ENCODE measurements at places on chromosomes 13 and 19.

- peak; percentile 37 for DNase-seq
Observed at GRCh38 chr19:51097166-51097738, 11.0 kb downstream of the CTU1 start.

DNA sequence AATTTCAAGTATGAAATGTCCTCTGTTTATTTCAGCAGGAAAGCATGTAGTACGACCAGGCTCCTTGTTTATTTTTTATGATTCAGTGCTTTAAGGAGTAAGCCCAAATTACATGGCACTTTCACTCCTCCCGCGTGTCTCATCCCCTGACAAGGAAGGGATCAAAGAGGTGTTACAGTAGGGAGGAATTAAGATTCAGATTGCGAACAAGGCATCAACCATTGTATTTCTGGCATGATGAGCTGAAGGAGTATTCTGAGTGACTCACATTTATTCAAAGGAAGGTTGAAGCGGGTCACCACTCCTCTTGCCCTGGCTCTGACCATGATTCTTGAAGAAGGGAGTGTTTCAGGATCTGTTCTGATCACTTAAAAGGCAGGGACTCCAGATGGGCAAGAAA, 46.1 kb upstream of the CNMD start:
- no peak for DNase-seq

DNA sequence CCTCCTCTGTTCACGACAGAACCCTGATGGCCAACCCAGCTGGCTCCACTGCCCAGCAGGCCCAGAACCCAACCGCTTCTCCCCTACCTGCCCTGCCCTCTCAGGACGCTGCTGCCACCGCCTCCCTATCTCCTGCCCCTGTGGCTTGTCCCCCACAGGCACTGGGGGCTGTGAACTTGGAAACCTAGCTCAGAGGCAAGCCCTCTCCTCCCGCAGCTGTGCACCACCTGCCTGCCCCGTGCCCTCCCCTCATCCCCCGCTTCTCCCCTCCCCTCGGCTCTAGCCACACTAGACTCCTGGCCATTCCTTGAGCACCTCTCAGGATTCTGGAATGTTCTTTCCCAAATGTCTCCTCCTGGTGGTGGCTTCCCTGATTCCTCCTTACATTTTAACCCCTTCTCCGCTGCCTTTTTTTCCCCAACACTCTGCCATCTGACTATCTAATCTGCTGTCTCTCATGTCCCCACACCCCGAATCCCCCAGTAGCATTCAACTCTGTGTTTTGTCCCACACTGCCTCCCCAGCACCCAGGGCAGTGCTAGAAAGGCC, 6.7 kb downstream of the NANOS3 start:
- DNase-seq = no peak

DNA sequence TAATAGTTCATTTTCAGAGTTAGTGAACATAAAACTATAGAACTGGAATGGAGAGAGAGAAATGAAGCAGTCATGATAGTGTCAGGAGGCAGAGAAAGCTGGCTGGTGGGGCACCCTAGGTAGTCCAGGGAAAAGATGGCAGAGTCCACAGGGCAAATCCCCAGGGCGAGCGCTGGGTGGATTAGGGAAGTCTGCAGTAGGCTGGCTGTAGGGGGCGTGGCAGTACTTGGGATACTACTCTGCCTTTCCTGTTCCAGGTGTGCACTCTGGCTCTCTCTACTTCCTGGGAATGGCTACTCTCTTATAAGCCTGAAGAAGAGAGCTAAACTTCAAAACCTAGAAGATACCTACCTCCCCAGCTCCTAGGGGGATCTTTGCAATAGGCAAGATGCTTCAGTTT, 232.9 kb upstream of the SLC10A2 start:
- DNase-seq = no peak

DNA sequence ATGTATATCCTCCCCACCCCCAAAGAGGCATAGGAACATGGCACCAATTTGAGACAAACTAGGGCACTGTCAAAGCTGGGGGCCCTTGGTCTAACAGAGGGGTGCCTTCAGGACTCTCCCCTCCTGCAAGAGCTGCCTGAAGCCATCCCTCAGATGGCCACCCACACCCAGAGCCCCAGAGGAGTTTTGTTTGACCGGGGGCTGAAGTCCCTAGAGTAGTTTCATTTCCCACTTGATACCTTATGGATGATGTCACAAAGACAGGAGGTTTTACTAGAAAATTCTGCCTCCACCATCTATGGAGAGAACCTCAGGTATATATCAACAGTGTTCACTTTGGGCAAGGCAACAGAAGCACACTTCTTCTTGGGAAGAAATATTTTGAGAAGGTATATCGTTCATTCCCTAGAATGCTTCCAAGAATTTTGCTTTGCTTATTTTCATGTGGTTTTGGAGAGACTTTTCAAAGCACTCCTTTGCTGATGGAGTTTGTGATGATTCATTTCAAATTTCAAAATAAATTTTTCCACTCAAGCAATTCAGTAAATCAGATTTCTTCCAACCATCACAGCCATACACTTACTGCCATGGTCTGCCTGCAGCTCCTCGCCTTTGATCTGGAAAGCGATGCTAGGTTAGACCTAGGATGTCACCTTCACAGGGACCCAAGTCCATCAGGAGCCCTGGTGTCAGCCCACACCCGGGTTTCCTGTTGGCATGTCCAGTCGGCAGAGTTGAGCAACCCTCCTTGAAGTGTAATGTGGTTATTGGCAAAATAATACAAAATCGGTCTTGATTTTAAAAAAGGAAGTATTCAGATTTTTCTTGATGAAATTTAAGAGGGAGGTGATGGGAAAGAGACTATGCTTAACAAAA, 207.0 kb downstream of the SHISA2 start:
- DNase-seq = no peak

DNA sequence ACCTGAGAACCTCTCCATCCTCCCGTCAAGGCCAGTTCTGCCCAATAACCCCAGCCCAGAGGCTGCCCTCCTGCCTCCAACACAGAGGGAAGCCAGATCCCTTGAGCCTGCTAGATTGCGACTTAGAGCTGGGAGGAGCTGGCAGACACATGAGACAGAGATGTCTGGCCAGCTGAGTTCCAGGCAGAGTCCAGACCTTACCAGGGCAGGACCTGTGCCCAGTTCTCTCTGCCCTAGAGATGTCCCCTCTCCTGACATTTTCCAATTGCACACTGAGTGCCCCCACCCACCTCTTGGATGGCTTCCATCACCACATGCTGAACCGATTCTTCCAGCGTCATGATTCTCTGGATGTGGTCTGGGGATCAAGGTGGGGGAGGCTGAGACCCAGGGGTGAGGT, 3.0 kb downstream of the HOOK2 start:
- DNase-seq = no peak

- no peak for DNase-seq
Observed at GRCh38 chr13:103883164-103883563, 816.9 kb upstream of the SLC10A2 start.

GRCh38 chr19:8611391-8611876, 919 bp upstream of the ADAMTS10 start:
- DNase-seq = no peak

- no peak for DNase-seq
Observed at GRCh38 chr13:48843630-48844380, 131.9 kb upstream of the FNDC3A start.

All from stimulated activated CD4-positive, alpha-beta T cell treated with anti-CD3 and anti-CD28 coated beads, Interleukin-15, amount 100 ng/mL, for 1 hour (primary cell).